Upper lobe of right lung (tissue), 1 donor: ENCODE measurements at places on chromosomes 3 and 15. TPM values are rescaled to one million over a fixed set of nuclear protein-coding genes. Genes with fewer than 3 reads are reported as not detected.

- no peak overlapping the region for H3K4me3 ChIP-seq
- no peaks in the 10 kb centered on the region for H3K36me3 ChIP-seq
- DNase-seq: no peak
- H3K4me1 ChIP-seq: peaks cover 10% of the 10 kb centered on the region
Measured at GRCh38 chr3:30344288-30344687, 262.1 kb upstream of the TGFBR2 start.

DNA sequence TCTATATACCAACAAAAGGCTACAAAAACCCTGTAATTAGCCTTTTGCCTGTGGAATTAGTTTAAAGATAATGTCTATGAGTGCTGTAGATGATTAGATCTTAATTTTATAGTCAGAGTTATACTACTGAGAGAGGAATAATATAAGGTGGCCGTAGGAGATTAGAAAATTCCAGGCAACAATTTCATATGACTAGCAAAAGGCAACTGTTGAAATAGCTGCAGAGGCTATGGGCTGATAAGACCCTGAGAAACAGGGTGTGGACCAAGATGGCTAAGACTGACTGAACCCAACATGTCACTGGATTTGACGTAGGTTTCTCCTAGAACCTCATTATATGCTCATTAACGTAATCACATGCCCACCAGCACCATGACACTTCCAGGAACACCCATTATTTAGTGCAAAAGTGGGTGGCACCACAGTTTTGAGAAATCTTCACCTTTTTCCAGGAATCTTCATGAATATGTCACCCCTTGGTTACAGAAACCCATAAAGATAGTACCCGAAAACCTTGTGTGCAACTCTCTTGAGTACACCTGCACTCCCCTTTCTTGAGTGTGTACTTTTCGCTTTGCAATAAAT lies 29.1 kb upstream of the SCG3 start:
- no peaks in the 10 kb centered on the region for H3K36me3 ChIP-seq
- no peaks in the 10 kb centered on the region for H3K27me3 ChIP-seq
- H3K4me3 ChIP-seq: no peak overlapping the region

- DNase-seq: no peak
- H3K4me1 ChIP-seq: peaks cover 1% of the 10 kb centered on the region
- H3K4me3 ChIP-seq: no peak overlapping the region
- H3K27me3 ChIP-seq: no peaks in the 10 kb centered on the region
- H3K27ac ChIP-seq: no peak overlapping the region
Measured at GRCh38 chr15:41888662-41889253, 5.1 kb downstream of the SPTBN5 start.

DNA sequence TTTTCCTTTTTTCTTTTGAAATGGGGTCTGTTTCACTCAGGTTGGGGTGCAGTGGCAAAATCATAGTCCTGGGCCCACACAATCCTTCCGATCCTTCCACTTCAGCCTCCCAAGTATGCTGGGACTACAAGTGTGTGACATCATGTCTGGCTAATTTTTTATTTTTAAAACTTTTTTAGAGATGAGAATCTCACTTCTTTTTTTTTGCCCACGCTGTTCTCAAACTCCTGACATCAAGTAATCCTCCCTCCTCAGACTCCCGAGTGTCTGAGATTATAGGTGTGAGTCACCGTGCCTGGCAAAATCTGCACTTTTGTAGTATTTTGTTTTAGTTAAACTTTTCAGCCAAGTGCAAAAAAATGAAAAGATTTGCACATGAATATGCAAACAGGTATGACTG lies 171.0 kb downstream of the FNDC3B start:
- no peak overlapping the region for H3K27ac ChIP-seq
- no peak overlapping the region for H3K4me3 ChIP-seq
- DNase-seq: no peak
- H3K4me1 ChIP-seq: peaks cover 22% of the 10 kb centered on the region
- H3K27me3 ChIP-seq: no peaks in the 10 kb centered on the region
- no peaks in the 10 kb centered on the region for H3K36me3 ChIP-seq

RNU5B-1 gene
- total RNA-seq: 21.6 TPM

- no peaks in the 10 kb centered on the region for H3K27me3 ChIP-seq
- no peaks in the 10 kb centered on the region for H3K36me3 ChIP-seq
- H3K4me3 ChIP-seq: no peak overlapping the region
- no peak for DNase-seq
- H3K27ac ChIP-seq: no peak overlapping the region
- H3K4me1 ChIP-seq: peaks cover 18% of the 10 kb centered on the region
Measured at GRCh38 chr3:188349351-188349901, 195.5 kb downstream of the LPP start.
